ENCODE measurements at places on chromosomes 13 and 19.
A peak's percentile ranks its signal among the peaks of the same experiment; 100 is the strongest.

DNA sequence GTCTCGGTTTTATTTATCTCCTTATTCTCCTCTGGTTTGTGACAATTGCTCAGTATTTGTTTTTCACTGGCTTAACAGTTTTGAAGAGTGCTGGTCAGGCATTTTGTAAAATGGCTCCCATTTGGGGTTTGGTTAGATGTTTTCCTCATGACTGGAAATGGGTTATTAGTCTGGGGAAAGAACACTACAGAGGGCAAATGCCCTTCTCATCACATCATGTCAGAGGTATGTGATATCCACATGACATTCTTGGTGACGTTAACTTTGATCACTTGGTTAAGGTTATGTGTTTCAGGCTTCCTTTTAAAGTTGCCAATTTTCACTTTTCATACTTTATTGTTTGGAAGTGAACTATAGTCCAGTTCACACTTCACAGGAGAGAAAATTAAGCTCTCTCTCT, 74.8 kb upstream of the KLHL1 start:
- DNase-seq: no peak

DNA sequence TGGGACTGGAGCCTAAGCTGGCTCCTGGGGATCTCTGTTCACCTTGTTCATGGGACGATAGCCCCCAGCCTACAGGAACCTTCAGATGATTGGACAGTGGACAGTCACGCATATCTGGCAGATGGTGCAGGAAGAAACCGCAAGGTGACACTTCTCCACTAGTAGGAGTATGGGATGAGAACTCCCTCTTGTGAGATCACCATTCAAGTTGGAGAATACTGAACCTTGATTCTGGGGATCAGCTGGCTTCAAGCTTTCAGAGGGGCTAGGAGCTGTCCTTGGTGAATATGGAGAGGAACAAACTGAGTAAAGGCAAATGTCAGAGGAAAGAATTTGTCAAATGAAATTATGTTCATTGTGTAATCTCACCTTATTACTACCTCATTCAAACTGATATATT, 204.5 kb downstream of the PDS5B start:
- DNase-seq: no peak

GRCh38 chr13:28651810-28652401, 7.0 kb upstream of the POMP start:
- DNase-seq: no peak

DNA sequence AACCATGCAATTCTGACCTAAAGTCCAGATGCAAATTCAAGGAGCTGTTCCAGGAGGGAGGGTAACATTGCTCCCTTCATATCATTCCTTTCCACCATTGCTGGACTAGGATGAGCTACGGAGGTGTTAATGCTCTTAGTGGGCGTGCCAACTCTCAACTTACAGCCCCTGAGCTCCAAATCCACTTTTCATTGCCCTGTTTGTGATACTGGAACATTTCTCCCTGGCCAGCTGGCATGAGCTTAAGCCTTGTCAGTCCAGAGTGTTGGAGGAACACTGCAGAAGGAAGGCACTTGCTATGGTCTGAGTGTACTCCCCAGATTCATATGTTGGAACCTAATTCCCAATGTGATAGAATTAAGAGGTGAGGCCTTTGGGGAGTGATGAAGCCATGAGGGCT, 70.4 kb upstream of the FARP1 start:
- DNase-seq: no peak

- DNase-seq: no peak
Observed at GRCh38 chr13:32415019-32415418, 12.9 kb downstream of the N4BP2L1 start.

DNA sequence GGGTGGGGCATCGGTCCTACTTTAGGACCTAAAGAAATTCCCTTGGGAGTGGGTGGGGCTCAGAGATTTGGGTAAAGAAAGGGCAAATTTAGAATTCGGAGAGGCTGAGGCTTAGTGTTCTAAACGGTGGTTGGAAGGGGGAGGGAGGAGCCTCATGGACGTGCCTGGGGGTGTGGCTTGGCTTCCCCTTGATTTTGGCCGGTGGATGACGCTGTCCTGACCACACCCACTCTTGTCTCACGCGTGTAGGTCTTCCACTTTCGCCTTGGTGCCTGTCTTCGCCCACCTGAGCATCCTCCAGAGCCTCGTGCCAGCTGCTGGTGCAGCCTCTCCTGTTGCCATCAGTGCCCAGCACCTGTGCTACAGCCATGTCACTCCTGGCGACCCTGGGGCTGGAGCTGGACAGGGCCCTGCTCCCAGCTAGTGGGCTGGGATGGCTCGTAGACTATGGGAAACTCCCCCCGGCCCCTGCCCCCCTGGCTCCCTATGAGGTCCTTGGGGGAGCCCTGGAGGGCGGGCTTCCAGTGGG, 1.2 kb upstream of the NUP62 start:
- no peak for DNase-seq

DNA sequence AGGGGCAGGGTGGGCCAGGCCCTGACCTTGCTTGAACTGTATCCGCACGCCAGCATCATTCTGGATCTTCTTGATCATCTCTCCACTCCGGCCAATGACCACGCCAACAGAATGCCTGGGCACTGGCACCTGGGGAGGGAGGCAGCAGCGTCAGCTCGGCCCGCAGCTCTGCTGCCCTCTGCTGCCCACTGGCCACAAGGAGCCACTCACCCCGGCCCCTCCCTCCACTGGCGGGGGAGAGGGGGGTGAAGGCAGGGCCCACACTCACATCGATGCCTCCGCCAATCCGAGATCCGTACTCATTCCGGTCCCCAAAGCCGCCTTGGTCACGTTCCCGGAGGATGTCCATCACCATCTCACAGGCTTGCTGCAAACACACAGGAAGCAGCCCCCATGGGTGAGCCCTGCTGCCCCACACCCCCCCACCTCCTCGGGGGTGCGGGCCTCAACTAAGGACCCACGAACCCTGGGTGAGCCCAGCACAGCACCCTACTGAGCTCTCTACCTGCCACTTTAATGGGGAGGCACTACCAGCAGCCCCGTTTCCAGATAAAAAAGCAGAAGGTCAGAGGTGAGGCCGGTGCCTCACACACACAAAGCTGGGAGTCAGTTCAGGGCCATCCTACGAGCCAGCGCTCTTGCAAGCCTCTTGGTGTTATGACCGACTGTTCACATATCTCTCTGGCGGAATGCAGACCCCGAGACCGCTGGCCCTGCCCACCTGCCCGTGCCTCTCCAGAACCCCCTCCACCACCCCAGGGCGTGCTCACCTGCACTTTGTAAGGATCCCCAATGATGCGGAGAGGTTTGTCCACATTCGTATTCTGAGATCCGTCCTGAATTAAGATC, 6.7 kb downstream of the KHSRP start:
- no peak for DNase-seq

DNA sequence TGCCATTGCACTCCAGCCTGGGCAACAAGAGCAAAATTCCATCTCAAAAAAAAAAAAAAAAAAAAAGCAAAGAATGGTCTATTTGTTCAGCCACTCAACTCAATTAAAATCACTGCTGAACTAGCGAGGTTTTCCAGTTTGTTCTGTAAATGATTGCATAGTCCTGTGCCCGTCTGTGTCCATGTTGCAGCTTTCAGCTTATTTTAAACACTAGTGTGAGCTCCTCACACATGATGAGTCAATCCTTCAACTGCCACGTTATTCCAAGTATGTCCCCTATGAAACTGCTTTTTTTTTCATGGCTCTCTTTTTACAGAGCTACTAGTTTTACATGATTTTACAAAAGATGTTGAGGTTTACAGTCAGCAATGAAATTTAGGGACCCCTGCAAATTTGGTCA, 12.2 kb downstream of the SUGP2 start:
- DNase-seq: no peak

- DNase-seq: no peak
Observed at GRCh38 chr19:20259615-20260014, 92.6 kb downstream of the ZNF486 start.

DNA sequence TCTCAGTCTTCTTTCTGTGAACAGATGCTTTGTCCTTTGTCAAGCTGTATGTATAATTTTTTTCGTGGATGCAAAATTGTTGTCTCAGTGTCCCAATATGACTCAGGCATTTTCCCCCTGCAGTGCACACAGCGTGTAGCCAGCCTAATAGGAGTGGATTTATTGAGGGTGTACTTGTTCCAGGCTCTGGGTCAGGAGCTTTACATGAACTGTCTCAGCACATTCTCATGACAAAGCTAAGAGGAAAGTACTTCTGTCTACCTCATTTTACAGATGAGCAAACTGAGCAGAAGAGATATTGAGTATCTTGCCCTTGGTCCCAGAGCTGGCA, 50.8 kb downstream of the STK24 start:
- DNase-seq: no peak

GRCh38 chr13:78102741-78103140, 184.1 kb upstream of the EDNRB start:
- DNase-seq: no peak

- no peak for DNase-seq
Observed at GRCh38 chr13:65965501-65965900, 1264.6 kb downstream of the PCDH9 start.

- DNase-seq: no peak
Observed at GRCh38 chr19:2652504-2653099, 49.9 kb downstream of the GNG7 start.

GRCh38 chr13:114143806-114144605, 11.6 kb upstream of the RASA3 start:
- DNase-seq: no peak

DNA sequence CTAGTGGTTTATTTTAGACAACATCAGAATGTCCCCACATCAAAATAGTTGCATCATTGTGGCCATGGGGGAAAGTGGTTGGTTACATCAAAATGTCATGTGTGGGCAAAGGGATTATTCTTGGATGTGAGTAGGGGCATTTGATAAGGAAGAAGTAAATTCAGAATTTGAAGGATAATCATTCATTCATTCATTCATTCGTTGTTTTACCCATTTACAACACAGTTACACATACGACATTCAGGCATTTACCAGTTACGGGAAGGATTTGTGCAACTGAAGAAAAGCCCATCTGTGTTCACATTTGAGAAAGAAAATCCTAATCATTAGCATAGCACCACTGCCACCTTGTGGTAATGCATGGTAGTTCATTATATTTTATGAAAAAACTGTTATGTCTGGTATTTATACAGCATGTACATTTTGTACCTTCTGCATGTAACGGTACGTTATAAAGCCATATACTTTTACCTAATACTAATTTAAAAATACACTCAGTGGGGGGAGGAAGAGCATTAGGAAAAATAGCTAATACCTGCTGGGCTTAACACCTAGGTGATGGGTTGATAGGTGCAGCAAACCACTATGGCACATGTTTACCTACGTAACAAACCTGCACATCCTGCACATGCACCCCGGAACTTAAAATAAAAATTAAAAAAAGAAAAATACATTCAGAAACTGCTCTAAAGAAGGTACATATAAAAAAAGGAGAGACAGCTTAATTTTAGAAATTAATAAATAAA, 62.1 kb downstream of the DGKH start:
- peak; percentile 59 for DNase-seq

GRCh38 chr19:47390533-47391488, 28.5 kb downstream of the MEIS3 start:
- DNase-seq: no peak

DNA sequence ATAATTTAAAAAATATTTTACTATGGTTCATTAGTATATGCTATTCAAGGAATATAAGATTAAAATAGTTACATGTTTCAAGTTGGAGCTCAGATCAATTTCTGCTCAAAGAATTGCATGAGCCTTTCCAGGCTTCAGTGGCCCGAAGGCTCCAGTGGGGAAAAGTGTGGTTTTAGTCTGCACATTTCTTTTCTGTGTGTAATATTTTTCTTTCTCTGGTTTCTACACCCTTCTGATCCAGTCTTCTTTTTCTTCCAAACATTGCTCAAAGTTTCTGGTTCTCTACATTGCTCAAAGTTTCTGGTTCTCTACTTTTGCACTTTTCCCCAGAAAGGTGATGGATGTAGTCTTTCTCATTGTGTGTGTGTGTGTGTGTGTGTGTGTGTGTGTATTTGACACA, 64.7 kb upstream of the OXGR1 start:
- no peak for DNase-seq

DNA sequence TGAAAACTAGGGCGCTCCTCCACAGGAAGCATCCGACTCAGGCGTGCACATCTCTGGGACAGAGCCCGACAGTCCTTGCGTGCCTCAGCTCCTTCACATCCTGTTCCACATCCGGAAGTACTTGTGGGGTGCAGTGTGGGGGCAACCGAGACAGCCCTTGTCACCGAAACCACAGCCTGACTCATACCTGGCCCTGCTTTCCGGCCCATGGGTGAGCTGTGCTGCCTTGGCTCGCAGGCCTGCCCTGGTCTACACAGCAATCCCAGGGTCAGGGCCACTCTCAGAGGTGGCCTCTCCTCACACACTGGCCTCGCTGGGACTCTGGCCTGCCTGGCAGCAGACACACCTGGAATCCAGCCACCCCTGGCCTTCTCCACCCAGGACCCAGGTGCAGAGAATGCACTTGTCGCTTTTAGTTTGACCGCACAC, 100.4 kb downstream of the STK24 start:
- no peak for DNase-seq

DNA sequence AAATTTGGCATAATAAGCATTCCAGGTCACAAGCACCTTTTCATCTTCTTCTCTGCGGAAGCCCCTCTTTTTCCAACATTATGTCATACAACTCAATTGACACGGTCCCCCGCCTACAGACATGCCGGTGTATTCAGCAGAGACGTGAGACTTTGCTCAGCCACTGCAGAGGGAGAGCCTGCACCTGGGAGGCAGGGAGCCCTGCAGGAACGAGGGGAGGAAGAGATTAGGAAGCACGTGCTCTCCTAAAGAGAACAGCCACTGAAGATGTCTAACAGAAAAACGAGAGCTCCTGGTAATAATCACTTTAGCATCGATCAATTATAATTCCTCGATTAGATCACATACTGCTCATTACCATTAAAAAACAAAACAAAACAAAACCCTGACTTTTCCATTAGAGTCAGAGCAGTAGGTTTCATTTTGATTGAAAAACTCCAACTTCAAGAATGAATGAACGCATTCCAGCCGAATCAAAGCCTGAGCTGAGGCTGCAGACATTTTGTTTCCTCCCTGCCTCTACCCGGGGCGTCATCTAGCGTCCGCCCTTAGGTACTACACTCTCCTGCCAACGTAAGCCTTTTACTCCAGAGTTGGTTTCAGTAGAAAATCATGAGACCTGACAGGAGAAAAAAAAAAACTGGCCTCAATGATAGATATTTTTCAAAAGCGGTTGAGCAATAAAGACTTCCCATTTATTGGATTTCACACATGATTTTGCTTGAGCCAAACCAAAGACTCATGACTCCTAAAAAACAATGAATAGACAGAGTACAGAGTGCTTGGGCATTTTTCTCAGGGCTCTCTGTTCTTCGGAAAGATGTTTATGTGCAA, 194.5 kb downstream of the KATNAL1 start:
- peak; percentile 65 for DNase-seq

Measured in NCI-H2081 (cell line).